ENCODE measurements at places on chromosomes 12 and 14.

DNA sequence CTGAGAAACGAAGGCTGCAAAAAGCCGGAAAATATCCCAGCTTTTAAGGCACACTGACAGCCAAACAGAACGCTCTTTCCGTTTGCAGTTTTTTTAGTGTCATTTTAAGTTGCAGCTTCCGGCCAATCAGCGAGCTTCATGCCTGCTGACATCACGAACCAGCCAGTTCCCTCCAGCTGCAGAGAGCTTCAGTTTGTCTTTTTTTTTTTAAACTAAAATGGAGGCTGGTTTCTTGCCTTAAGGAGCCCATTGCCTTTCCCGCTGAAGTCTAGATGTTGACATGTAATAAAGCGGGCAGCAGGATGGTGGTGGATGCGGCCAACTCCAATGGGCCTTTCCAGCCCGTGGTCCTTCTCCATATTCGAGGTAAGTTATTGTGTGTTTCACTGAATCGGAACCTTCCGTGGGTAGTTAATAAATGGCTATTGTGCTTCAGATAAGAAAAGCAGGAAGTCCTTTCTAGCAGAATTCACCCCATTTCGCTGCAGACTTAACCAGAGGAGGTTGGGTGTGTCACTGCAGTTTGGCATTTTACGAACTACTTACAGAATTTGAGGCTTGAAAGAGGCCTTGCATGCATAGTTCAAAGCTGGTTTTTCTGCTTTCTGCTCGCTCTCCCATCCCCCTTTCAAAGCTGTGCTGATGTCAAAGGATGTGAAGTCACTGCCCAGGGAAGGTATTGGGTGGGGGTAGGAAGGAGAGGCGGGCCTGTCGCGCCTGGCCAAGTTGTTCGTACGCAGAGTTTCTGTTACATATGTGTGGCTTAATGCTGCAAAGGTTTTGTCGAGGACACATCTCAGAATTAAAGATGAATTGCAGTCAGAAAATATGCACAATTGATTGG, 48.4 kb downstream of the PPP2R5C start:
- peak; percentile 69 for DNase-seq

GRCh38 chr12:2686280-2686646, 108.5 kb upstream of the FKBP4 start:
- no peak for DNase-seq

DNA sequence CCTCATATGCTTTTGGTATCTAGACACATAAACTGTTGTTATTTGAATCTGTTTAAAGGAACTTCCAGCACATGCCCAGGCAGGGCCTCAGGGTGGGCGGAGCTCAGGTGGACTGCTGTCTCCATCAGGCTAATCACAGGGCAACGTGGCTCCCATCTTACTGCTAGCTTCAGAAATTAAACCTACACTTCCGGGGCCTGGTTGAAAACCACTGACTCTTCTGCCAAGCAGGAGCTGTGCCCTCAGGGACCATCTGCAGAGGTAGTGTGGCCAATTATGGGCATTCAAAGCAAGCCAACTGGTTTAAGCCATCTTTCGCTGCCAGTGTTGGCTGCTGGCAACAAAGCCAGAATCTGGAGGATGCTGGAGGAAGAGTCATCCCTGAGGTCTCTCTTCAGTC, 97.5 kb downstream of the TMX1 start:
- DNase-seq = no peak

- no peak for DNase-seq
Measured at GRCh38 chr12:132389526-132390286, 60.3 kb upstream of the GALNT9 start.

DNA sequence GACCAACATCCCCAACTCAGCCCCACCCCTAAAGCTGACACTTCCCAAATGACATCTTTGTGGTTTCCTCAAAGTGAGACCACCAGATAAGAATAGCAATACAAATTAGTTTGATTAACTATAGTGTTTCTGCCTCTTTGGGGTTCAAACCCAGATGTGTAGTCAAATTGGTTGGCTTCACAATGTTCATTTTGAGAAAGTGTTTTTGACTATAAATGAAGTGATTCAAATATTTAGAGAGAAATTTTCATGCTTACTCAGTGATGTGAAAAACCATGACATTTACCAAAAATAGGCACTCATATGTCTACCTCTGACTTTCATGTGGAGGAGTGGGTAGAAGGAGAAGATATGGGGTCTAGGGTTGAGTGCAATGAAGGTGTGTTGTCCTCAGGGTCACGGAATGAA, 218.4 kb downstream of the BCAT1 start:
- no peak for DNase-seq

- DNase-seq = no peak
Measured at GRCh38 chr12:10466311-10466710, 13.1 kb upstream of the KLRC1 start.

- DNase-seq = no peak
Measured at GRCh38 chr12:51065530-51065929, 17.4 kb downstream of the LETMD1 start.

DNA sequence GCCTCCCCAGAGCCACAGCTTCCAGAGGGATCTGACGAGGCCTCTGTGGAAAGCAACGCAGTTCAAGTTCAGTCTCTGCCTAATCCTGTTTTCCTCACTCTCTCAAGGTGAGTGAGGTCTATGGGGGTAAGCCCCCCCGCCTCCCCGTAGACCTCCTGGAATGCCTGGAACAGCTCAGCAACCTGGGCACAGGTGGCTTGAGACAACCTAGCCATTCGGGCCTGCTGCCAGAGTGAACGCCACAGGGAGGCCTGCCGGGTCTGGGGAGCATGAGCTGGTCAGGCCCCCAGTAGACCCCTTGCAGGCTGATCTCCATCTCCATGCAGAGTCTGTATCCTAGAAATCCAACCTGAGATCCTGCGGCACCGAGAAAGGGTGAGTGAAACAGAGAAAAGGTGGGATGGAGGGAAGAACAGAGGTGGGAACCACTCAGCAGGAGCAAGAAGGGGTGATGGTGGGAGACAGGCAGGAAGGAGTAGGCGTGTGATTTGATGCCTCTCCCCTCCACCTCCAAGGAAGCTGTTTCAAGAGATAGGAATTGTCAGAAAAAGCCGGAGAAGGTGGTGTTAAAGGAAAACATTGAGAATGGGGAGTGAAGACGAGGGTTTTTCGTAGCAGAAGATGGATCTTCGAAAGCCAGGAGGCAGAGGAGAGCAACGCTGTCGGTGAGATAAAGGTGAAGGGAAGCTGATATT, 123.1 kb upstream of the PRMT8 start:
- DNase-seq = no peak

- DNase-seq = no peak
Measured at GRCh38 chr14:104657101-104657524, 32.3 kb upstream of the INF2 start.

GRCh38 chr12:27013611-27014084, 536 bp downstream of the TM7SF3 start:
- no peak for DNase-seq
